ENCODE measurements at places on chromosomes 12 and 14. TPM values are rescaled to one million over a fixed set of nuclear protein-coding genes. Genes with fewer than 3 reads are reported as not detected.

The MARK3 gene
- 26.8 TPM for polyA plus RNA-seq

DNA sequence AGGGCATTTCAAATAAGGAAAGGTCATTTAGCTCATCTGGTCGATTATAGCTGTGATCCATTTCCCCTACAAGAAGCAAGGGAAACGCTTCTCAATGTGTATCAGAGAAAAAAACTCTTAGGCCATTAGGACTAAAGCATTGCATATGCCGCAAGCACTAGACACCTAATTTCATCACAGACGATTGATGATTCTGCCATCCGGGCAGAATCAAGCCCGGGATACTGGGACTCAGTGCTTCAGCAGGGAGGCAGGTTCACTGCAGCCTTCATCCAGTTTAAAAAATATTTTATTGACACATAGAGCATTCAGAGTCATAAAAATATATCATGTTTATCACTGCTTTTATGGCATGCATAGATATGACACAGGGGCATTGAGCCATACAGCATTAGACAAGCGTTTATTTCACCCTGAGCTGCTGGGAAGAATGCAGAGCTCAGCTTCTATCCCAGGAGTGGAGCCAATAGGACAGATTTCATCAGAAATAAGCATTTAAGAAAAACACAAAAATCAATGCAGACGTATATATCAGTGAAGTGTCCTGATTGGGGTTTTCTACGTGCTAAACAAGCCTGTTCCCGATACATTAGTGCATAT, 806.9 kb downstream of the GALC start:
- DNase-seq, result no peak

GRCh38 chr14:89566644-89567415, 149.8 kb upstream of the FOXN3 start:
- DNase-seq, result no peak

DNA sequence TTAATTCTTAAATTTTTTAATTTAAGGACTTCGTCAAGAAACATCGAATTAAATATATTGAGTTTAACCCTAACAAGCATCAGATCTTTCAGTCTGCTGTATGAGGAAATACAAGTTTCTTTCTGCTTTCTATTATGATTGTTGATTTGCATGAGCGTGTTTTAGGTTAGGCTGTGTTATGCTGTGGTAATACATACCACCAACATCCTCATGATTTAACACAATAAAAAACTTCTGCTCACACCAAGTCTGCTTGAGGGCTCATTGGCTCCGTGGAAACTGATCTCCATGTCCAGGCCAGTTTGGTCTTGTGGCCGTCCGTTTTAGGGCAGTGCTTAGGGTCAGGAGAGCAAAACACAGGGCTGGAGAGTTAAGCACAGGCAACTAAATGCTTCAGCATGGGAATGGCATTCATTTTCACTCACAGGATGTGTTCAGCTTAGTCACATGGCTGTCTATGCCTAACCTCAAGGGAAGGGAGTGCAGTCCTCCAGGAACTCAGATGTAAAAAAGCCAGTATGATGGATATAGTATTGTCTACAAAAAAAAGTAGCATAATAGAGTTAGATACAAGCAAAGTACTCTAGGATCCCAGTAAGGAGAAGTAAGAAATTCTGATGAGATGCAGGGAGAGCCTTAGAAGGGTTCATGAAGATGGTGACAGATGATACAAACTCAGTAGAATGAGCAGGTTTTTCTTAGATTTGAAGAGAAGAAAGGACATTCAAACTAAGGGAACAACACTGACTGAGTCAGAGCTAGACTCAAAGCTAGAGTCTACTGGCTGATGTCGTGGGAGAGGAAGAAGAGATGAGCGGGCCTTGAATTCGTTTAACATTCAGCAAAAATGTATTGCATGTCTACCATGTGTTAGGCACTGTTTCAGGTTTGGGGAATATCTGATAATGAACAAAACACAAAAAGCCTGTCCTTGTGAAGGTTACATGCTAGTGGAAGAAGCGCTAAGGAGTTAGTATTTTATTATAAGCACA, 16.3 kb downstream of the MARK3 start:
- no peak for DNase-seq

The SMIM41 gene
- not detected for polyA plus RNA-seq

The SLC2A14 gene
- not detected for polyA plus RNA-seq

Measured in naive thymus-derived CD8-positive, alpha-beta T cell (primary cell).